ENCODE measurements at places on chromosomes 13 and 19.

- DNase-seq: no peak
Observed at GRCh38 chr19:22286151-22286810, at the start of gene ZNF729. Gene ZNF729, plus strand, starts transcription at chr19:22286441. Its CDS starts 85 bp downstream, at chr19:22286526.

- no peak for DNase-seq
Observed at GRCh38 chr13:19519049-19519448, 42.3 kb downstream of the TPTE2 start.

DNA sequence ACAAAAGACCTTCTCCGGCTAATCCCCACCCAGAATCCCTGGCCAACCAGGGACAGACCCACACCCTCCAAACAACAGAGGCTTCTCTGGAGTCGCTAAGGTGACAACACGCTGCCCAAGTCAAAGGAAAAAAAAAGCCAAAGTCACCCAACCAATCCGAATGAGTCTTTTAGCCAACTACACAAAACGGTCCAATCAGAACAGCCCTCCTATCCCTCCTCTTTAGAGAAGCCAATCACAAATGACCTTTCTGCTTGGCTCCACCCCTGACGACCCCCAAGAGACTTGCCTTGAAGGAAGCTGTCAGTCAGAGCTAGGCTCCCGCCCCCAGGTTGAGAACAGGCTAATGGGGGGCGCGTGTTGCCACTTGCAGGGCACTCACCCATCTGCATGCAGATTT is 6.6 kb upstream of the FBXW9 start:
- no peak for DNase-seq

DNA sequence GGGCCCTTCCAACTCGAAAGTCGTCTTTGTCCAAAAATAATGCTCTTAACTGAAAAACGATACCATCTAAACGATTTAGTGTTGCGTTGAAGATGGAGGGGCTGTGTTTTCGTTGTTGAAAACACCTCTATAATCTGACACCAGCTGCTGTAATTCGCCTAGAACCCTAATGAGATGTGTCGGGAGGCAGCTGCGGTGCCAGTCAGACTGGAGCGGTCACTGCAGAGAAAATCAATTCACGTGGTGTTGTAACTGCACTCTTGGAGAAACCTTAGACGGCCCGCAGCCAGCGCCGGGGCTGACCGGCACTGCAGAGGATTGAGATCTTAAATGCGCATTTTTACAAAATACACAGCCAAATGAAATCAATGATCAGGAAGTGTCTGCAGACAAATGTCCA is 339.1 kb downstream of the ZNF536 start:
- no peak for DNase-seq

GRCh38 chr19:1166872-1167573 is 7.0 kb downstream of the SBNO2 start:
- peak; percentile 52 for DNase-seq

DNA sequence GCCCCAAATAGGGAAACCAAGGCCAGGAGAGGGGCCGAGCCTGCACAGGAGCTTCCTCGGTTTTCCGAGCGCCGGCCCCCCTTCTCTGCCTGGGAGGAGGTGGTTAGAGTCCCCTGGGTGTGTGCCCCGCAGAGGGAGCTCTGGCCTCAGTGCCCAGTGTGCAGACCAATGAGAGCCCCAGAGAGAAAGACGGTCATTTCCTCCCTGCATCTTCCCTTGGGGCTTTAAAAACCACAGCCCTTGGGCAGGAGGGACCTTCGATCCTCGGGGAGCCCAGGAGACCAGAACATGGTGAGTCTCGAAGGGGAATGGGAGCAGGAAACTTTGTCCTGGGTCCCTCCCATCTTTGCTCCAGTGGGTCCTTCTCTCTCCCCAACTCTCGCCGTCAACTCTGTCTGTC is at the start of gene C5AR1:
TSS of gene C5AR1 (plus strand) at position 254 of the 400 bp plus-strand sequence. CDS start at position 289, 35 bp downstream.
- no peak for DNase-seq

DNA sequence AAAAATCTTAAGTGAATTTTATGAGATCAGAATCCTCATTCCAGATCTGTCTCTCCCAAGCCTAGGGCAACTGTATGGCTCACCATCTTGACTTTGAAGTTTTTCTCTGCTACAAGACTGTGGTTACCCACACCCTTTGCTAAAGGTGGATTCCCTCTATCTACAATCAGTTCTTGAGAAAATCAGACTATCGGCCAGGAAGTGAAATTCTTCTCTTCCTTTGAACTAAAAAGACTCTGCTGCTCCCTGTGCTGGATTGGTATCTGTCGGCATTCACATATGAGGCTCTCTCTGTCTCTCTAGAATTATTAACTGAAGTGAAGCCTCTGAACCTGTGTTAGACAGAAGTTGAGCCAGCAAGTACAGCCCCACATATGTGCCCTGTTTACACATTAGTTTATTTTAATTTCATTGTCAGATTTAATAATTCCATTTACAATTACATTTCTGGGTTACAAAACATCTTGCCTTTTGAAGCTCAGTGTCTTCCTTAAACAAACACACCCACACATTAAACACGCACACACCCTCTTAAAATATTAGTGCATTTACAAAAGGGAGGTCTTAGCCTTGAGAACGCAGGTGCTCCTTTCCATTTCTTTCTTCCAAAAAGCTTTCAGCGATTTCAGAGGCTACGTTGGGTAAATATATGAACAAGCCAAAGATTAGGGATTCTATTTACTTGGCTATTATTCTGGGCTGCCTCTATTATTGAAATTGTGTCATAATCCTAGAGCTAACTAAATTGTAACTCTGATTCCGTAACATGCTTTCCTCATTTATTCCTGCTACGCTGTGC is 145.7 kb downstream of the MIPEP start:
- no peak for DNase-seq

DNA sequence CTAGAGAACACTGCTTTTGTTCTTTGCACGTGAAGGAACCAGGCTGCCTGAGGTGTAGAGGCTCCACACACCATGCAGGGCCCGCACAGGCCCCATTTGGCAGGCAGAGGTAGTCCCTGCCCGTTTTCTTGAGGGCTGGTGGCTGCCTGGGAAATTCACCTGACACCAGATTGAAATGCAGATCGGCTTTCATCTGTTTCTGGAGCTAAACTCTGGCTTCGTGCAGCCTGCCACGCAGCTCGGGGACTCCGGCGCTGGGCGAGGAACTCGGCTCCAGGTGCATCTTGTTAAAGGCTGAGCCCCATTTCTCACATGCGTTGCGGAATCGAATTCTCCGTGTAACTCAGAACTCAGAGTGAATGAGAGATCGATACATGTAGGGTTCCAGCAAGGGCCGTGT is 37.7 kb downstream of the ATP11A start:
- DNase-seq: no peak

GRCh38 chr13:109738298-109738746 is 48.1 kb downstream of the IRS2 start:
- no peak for DNase-seq

DNA sequence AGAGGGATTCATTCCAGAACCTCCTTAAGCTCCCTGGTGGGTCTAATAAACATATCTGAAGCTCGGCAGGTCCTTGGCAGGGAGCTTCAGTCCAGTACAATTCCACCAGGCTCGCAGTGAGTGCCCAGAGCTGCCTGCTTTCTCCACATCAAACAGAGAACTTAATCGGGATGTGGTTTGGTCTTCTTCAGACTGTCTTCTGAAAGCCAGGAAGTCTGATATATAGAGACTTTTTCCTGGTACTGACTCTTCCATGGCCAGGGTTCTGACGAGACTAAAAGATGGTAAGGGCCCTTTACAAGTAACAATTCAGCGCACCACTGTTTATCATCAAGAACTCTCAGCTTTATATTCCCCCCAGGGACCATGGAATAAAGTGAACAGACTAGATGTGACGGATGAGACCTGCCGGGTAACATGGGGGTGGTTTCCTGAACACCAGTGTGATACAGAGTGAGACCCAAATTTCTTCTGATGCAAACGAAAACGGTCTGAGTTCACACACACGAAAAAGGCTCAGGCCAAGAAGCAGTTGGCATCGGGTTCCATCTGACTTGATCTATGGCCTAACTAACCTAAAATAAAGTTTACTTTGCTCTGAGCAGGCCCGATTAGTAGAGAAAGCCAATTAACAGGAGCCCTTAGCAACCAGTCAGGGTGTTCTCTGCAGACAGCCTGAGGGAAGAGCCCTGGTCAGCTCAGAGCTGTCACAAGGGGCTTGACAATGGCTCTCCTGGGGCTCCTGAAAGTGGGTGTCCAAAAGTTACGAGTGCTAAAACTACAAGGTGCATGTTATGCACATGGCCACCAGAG is 29.0 kb downstream of the RANBP3 start:
- no peak for DNase-seq

- DNase-seq: no peak
Observed at GRCh38 chr19:50607874-50608785, 31.6 kb downstream of the SYT3 start.

GRCh38 chr13:100707818-100708740 is 33.5 kb upstream of the TMTC4 start:
- DNase-seq: no peak

DNA sequence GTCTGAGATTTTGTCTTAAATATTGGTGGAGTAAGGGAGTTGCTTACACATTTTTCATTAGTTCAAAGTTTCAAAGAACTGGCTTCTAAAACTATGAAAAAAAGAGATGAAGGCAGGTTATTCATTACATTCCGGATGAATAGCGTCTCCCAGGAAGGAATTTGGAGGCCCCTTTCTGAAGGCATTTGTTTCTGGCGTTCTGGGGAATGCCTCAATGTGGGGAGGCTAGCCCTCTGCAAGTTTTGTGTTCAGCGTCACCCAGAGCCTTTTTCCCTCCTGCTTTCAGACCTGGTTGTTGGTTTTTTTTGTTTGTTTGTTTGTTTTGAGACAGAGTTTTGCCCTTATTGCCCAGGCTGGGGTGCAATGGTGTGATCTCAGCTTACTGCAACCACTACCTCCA is 21.0 kb downstream of the FAM124A start:
- DNase-seq: no peak

- DNase-seq: no peak
Observed at GRCh38 chr13:92436924-92437323, 789.7 kb upstream of the GPC6 start.

- DNase-seq: no peak
Observed at GRCh38 chr19:15358918-15359317, 20.7 kb downstream of the AKAP8 start.

DNA sequence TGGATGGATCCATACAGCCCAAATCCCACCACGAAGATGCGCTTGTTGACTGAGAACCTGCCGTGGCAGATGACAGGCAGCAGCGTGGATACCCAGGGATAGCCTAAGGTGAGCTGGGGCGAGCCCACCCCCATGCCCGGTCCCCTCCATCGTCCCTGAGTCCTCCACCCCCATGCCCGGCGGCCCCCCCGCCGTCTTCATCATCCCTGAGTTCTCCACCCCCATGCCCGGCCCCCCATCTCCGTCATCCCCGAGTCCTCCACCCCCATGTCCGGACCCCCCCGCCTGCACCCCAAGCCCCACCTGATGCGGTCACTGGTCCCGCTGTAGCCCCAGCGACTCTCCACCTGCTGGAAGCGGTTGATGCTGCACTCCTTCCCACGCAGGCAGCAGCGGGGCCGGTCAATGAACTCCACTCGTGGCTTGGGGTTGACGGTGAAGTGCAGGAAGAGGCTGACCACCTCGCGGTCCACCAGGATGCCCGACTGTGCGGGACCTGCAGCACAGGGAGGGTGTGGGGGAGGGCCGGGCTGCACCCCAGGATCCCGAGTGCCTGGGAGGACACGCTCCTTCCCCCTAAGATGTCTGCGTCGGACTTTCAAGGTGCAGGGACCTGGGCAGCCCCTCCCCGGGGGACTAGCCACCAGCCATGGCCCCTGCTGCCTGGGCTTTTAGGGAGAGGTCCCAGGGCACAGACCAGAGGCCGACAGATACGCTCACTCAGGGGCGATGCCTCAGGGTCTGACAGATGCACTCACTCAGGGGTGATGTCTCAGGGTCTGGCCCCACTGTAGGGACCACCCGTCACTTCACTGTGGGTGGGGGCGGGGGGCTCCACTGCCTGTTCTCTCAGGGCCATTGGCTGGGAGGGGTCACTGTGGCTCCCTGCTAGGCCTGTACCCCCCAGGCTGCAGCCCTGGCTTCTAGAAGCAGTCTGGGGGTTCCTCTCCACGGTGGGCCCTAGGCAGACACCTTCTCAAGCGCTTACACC is 28.0 kb downstream of the BTBD2 start:
- DNase-seq: no peak

- no peak for DNase-seq
Observed at GRCh38 chr13:61722119-61722518, 306.5 kb upstream of the PCDH20 start.

- DNase-seq: no peak
Observed at GRCh38 chr19:6723738-6724137, 3.3 kb upstream of the C3 start.

GRCh38 chr19:7739211-7739755 is 7.4 kb upstream of the CLEC4G start:
- DNase-seq: no peak

GRCh38 chr13:113646921-113647340 is 11.1 kb downstream of the ATP4B start:
- DNase-seq: no peak

DNA sequence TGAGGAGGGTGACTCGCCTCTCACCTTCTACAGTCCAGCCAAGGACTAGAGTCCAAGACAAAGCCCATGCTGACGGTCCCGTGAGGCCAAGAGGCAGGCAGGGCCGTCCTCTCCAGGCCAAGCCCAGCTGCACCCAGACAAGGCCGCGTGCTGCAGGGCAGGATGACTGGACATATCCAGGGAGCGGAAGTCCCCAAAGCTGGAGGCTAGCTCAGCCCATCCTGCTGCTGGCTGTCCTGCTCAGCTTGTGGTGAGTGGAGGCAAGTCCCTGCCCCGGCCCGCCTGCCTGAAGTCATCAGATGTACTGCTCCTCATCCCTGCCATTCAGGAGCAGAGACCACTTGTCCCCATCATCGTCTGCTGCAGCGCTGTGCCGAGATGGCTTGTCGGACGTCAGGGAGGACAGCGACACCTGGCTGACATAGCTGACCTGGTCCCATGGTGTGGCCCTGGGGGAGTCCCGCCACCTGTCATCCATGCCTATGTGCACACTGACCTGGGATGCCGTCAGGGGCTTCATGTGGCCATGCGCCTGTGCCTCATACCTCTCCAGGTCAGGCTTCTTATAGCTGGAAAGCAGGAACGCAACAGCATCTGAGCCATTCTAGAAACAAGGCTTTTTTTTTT is 72.8 kb downstream of the CCDC70 start:
- no peak for DNase-seq

- no peak for DNase-seq
Observed at GRCh38 chr13:109436841-109437240, 349.5 kb downstream of the IRS2 start.

GRCh38 chr19:37931881-37932655 is 25.1 kb downstream of the SIPA1L3 start:
- DNase-seq: peak; percentile 86

DNA sequence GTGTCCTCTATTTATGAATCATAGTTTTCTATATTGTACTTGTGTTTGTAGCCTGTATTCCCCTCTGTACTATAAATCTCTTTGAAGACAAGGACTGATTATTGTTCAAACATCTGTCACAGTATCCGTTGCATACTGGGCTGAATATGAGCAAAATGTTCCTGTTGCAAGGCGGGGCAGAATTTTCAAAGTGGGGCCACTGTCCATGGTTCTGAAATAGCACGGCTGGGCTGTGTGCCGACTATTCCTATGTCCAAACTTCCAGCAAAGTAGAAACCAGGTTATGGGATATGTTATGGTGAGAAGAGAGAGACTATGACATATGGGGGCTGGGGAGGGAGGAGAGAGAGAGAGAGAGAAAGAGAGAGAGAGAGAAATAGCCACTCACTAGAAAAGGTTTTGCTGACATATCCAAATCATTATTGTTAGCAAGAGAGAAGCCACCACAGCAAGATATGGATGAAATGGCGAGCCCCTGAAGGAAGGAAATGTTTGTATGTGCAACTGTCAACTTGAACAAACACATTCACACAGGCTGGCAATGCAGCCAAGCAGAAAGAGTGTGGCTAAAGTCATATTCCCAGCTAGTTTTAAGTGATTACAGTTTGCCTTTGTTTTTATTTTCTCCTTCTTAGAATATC is 107.0 kb upstream of the GPR12 start:
- no peak for DNase-seq

- no peak for DNase-seq
Observed at GRCh38 chr19:30047432-30047831, 105.4 kb downstream of the URI1 start.

All from left lobe of liver (tissue), 2 donors.